ENCODE measurements at places on chromosomes 11 and 22.
A peak's percentile ranks its signal among the peaks of the same experiment; 100 is the strongest.

DNA sequence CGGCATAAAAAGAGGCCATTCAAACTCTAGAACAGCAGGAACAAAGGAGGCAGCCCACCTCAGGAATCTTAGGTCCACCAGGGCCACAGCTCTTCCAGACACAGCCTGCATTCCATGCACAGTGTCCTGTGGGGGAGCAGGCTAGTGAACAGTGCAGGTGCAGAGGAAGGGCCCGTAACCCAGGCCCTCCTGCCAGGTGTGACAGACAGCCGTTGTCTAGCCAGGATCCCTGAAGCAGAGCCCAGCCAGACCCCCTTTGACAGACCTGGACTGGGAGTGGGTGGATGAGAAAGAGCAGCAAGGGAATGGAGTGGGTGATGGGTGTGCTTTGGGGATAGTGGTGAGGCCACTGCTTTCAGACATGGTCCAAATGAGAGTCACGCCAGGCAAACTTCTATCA, 1.2 kb upstream of the ZPR1 start:
- no peak for DNase-seq

DNA sequence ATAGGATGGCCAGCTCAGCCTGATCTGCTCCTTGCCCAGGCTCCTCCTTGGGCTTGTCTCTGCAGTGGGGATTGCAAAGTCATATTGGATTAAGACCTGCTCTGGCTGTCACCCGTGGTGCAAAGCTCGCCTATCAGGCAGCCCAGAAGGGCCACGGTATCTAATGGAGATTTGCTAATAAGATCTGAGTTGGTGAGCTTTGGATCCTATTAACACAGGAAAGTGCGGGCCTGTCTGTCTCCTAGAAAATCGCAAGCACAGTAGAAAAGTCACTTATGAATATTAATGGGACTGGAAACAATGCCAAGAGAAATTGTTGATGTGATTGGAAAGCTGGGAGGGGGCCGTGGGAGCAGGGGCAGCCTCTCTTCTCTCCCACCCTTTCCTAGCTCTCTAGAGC, 72.8 kb downstream of the CHST1 start:
- DNase-seq: peak; percentile 90

GRCh38 chr11:78000193-78000592, 5.7 kb upstream of the INTS4 start:
- DNase-seq: peak; percentile 65

GRCh38 chr11:83656796-83657330, 370.7 kb upstream of the CCDC90B start:
- DNase-seq: no peak

DNA sequence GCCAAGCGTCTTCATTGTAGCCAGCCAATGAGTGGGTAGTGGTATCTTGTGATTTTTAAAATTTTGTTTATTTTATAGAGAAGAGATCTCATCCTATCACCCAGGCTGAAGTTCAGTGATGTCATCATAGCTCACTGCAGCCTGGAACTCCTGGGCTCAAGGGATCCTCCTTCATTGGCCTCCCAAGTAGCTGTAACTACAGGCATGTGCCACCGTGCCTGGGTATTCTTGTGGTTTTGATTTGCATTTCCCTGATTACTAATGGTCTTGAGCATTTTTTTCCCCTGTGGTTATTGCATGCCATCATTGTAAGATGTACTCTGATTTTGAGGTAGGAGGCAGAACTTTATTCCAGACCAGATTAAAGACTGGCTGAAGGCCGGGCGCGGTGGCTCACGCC, 2.4 kb upstream of the DENND6B start:
- no peak for DNase-seq

- DNase-seq: no peak
Observed at GRCh38 chr11:81224396-81224795, 1509.3 kb downstream of the FAM181B start.

DNA sequence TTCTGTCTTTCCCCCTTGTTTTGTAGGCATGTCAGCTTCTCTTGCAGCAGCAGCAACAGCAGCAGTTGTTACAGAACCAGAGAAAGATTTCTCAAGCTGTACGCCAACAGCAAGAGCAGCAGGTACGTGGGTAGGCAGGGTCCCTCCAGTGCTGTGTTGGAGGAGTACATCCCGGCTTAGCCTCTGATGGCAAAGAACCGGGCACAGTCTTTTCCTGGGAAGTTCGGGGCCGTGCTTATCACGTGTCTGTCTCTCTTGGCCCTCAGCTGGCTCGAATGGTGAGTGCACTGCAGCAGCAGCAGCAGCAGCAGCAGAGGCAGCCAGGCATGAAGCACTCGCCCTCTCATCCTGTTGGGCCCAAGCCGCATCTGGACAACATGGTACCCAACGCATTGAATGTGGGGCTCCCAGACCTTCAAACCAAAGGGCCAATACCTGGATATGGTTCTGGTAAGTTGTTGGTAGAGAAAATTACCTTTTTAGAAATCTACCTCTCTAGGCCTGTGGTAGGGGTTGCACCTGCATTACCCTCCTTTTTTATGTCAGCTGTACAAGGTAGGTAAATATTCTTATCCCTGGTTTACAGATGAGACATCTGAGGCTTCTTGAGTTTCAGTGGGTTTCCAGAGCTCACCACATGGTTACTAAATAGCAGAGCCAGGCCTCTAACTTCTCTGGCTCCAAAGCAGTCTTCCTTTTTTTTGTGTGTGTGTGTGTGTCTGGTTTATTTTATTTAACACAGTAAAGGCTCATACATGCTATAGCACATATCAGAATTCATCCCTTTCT, 45.2 kb upstream of the ADSL start:
- DNase-seq: no peak

DNA sequence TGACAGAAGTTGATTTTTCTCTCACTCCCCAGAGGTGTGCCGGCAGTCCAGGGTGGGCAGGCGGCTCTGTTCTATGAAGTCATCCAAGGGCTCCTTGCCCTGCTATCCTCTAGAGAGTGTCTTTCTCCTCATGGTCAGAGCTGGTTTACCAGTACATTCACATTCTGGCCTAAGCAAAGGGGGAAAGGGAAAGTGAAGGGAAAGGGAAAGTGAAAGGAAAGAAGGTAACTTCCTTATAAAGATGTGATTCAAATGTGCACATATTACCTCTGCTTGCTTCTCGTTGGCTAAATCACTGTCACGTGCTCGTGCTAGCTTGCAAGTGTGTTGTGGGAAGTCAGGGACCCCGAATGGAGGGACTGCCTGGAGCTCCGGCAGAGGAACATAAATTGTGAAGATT, 2.9 kb upstream of the HTATIP2 start:
- DNase-seq: no peak

- peak; percentile 30 for DNase-seq
Observed at GRCh38 chr11:45332276-45332934, 46.3 kb upstream of the SYT13 start.

DNA sequence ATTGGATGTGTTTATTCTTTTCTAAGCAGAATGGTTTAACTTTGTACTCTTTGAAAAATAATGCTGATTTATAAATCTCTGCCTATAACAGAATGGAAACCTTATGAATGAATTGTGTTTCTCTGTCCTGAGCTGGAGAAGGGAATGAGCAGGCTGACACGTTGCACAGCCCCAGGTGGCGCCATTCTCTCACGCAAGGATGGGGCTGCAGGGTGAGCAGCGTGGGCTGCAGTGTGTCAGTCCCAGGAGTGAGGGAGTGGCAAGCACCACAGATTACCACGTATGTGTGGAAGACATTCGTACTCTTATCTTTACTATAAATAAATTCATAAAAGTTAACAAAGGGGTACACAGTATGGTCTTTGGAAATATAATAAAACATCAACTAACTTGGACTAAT, 33.4 kb downstream of the FDX1 start:
- DNase-seq: peak; percentile 80

- peak; percentile 67 for DNase-seq
Observed at GRCh38 chr11:33778675-33779074, 4.4 kb upstream of the FBXO3 start.

DNA sequence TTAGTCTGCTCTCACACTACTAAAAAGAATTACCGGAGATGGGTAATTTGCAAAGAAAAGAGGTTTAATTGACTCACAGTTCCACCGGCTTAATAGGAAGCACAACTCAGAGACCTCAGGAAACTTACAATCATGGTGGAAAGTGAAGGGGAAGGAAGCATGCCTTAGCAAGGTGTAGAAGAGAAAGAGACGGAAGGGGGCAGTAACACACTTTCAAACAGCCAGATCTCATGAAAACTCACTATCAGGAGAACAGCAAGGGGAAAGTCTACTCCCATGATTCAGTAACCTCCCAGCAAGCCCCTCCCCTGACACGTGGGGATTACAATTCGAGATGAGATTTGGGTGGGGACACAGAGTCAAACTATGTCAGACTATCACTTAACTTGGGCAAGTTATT, 236.6 kb upstream of the ANO3 start:
- no peak for DNase-seq

Data from WERI-Rb-1 (cell line).